ENCODE measurements at places on chromosomes 12 and 14. TPM values are rescaled to one million over a fixed set of nuclear protein-coding genes. Genes with fewer than 3 reads are reported as not detected.

GRCh38 chr12:25384893-25385248 is 134.1 kb upstream of the KRAS start:
- H3K27ac ChIP-seq = peak overlapping the region; percentile 97
- H3K4me1 ChIP-seq = no peaks in the 10 kb centered on the region

- no peak overlapping the region for H3K27ac ChIP-seq
- no peaks in the 10 kb centered on the region for H3K36me3 ChIP-seq
Measured at GRCh38 chr12:103423516-103423910, 72.3 kb downstream of the C12orf42 start.

- no peaks in the 10 kb centered on the region for H3K4me1 ChIP-seq
- H3K27ac ChIP-seq = no peak overlapping the region
- DNase-seq = no peak
- H3K36me3 ChIP-seq = no peaks in the 10 kb centered on the region
- no peak overlapping the region for H3K4me3 ChIP-seq
- no peaks in the 10 kb centered on the region for H3K27me3 ChIP-seq
Measured at GRCh38 chr12:77352946-77353345, 287.6 kb upstream of the E2F7 start.

The KCTD10 gene
- total RNA-seq = 115 TPM
